ENCODE measurements at places on chromosomes 13 and 19.

DNA sequence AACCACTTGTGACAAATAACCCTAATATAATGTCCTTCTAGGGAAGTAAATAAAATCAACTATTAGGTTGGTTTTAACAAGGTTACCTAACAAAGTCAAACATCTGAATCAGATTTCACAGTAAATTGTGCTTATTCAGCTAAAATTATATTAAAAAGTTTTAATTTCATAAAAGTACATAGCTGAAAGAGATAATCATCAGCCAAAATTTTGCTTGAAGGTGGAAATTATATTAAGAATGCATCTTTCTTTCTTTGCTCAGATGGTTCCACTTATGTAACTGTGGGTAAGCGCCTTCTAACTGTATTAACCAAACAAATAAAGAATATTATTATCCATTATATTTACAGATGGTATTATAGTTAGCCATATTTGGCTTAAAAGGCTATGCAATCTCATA is 2840.3 kb upstream of the PCDH20 start:
- no peak for DNase-seq

- peak; percentile 61 for DNase-seq
Measured at GRCh38 chr19:2164020-2164998, 576 bp downstream of the DOT1L start.

DNA sequence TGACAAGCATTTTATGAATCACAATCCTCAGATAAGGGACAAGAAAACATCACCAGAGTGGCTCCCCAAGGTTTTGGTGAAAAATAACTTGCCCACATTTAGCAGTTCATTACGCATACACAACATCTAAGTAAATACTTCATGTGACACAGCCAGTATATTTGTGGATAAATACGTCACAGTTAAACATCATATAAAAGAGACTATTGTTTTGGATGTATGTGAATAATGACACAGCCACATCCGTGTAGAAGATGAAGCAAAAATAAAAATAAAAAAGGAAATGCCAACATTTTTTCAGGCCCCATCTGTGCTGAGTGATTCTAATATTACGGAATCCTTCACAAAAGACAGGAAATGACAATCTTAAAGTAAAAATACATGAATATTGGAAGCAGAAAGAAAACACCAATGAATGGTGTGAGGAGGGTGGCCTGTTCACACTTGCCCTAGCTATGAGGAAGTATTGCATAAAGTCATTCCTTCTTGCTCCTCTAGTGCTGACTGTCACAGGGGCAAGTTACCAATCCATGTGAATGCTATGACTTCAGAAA is 457.1 kb downstream of the KLF12 start:
- DNase-seq: no peak

- no peak for DNase-seq
Measured at GRCh38 chr13:99995589-99996380, 14.2 kb downstream of the ZIC2 start.

GRCh38 chr19:47447470-47448359 is 24.0 kb downstream of the SLC8A2 start:
- DNase-seq: peak; percentile 86

DNA sequence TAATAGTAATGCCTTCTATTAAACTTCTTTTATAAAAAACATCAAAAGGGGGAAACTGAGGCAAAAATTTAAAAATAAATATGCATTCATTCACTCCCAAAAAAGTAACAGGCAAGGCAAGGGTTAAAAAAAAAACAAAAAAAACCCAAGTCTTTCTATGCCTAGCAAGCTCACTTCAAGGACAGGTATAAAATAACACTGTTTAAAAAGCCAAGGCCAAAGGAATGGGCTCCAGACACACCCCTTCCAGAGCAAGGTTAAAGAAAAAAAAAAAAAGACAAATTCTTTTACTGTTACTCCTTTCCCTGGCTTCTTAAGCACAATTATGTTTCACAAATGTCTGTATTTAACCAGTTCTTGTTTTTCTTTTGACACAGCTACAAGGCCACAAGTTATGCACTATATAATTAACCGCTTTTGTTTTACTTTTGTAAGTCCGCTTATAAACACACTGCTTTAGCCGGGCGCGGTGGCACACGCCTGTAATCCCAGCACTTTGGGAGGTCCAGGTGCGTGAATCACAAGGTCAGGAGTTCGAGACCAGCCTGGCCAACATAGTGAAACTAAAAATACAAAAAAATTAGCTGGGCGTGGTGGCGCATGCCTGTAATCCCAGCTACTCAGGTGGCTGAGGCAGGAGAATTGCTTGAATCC is 3.6 kb downstream of the SIGLEC11 start:
- DNase-seq: no peak

GRCh38 chr19:35138305-35138892 is at the start of gene FXYD1:
Gene FXYD1, plus strand, starts transcription at chr19:35138824. Its CDS starts 1,256 bp downstream, at chr19:35140080.
- no peak for DNase-seq

- DNase-seq: no peak
Measured at GRCh38 chr13:72205773-72206172, 338.8 kb upstream of the DACH1 start.

GRCh38 chr19:30710721-30711120 is 338.5 kb downstream of the ZNF536 start:
- DNase-seq: no peak

DNA sequence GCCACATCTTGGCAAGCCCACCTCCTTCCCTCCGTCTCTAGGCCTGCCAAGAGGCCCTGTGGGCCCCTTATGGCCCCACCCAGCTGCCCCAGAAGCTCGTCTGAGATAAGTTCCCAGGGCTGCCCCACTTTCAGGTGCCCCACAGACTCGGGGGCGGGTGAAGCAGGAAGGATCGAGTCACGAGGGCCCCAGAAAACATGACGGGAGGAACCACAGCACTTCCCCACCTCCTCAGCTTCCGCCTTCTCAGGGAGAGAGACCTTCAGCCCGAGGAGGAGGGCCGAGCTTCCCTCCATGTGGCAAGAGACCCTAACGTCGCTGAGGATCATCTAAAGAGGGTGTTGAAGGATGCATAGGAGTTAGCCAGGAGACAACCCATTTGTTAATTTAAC is 4.5 kb upstream of the IL12RB1 start:
- peak; percentile 89 for DNase-seq

- no peak for DNase-seq
Measured at GRCh38 chr13:20114066-20114610, 46.7 kb downstream of the GJA3 start.

GRCh38 chr13:93769101-93769500 is 542.5 kb downstream of the GPC6 start:
- DNase-seq: no peak

GRCh38 chr13:33353210-33353609 is 67.7 kb upstream of the STARD13 start:
- no peak for DNase-seq

DNA sequence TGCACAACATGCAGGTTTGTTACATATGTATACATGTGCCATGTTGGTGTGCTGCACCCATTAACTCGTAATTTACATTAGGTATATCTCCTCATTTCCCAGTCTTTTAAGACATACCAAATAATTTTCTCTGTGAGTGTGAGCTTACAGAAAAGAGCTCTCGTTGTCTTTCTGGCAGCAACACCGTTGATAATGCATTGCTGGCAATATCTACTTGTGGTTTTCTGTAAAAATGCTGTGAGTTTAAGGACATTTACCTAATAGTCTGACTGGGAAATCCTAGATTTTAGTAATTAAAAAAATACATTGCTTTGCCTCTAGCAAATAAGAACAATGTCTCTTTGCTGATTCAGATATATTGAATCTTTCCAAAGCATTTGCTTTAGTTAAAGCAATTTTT is 8.4 kb downstream of the IGFL3 start:
- no peak for DNase-seq

DNA sequence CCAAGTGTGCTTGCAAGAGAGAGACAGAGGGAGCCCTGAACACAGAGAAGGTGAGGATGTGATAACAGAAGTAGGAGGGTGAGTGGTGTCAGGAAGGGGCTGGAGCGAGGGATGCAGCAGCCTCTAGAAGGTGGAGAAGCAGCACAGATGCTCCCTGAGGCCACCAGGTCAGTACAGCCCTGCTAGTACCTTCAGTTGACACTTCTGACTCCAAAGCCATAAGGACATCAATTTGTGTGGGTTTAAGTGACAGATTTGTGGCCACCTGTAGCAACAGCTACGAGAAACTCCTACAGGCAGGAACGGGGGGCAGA is 6.9 kb downstream of the ERICH4 start:
- DNase-seq: no peak

DNA sequence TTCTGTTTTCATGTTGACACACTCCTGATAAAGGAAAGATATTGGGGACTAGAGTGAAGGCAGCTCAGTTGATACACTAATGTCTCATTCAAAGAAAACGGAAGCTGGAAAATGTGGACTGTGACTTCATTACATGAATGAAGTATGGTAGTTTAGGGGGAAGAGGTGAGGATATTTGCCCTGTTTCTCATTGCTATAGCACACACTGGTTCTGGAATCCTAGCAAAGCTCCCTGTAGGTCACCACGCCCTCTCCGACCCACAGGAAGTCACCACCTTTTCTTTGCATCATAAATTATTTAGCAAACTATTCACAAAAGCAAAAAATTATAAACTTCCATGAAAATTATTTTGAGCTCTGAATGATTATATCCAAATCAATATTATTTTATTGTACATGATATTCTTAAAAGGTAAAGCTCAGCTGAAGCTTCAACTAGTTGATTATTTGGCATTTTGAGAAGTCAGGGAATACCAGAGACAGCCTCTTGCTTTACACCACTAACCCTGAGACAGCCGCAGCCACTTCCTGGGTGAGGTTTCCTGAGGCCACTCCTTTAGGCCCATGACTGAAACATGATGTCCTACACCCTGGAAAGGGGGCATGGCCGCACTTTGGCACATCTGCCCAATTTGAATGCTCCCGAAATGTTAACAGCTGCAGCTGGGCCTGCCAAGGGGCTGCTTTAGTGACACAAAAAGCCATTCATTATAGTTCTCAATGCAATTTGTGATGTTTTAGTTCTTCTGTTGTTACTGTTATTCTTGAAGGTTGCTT is 50.0 kb upstream of the WDFY2 start:
- DNase-seq: peak; percentile 16

- DNase-seq: no peak
Measured at GRCh38 chr19:8611877-8612806, 1.6 kb upstream of the ADAMTS10 start.

DNA sequence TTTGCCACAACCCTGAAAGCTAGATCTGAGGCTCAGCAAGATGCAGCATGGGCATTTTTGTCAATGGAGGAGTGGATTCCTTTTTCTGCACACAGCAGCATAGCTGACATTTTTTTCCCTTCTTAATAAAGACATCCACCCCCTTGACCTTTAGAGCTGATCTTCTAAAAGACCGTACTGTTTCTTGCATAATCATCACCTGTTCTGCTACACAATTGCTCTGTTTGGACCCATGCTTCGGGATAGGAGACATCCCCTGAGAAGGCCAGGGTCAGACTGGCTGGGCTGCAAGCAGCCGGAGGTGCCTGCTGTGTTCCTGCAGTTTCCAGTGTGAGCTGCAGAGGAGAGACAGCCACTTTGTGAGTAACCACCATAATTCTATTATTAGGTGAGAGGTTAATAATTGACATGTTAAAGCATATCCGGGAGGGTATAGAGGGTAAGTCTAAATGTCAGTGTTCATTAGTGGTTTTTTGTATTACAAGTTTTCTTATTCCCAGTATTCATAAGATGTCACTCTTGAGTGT is 108.5 kb upstream of the C1QTNF9B start:
- DNase-seq: no peak

DNA sequence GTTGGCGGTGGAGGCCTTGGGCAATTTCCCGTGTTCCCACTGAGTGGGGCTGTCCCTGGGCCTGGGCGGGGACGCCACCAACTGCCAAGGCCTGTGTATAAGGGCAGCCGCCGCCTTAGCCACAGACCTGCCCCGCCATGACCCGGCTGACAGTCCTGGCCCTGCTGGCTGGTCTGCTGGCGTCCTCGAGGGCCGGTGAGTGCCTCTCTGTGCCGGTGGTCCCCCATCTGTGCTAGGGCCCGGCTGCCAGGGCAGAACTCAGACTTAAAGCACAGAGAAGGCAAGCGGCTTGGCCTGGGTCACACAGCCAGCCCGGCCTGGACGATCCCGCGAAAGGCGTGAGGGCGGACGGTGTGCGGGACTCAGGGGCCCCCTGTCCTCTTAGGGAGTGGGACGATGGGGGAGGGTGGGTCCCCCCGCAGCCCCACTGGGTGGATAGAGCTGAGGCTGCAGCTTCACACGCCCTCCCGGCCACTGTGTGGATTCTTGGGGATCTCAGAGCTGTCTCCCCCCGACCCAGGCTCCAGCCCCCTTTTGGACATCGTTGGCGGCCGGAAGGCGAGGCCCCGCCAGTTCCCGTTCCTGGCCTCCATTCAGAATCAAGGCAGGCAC is at the start of gene AZU1:
TSS of gene AZU1 (plus strand) at position 128 of the 612 bp plus-strand sequence. CDS start at position 138, 10 bp downstream.
- no peak for DNase-seq

DNA sequence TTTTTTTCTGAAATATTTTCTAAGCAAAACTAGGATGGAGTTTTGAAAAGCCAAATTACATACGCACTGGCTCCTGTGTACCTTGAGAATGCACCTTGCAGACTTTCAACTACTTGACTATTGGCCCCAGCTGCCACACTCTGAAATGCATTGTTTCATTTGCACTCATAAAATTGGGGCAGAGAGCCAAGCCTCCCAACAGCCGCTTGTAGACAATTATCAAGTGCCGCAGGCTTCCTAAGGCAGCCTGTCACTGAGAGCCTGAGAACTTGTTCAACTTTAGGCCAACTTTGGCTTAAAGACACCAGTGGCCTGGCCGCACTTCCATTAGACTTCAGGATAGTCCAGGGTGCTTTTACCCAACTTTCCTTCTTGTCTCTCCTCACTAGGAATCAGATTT is 115.7 kb upstream of the STARD13 start:
- DNase-seq: no peak

DNA sequence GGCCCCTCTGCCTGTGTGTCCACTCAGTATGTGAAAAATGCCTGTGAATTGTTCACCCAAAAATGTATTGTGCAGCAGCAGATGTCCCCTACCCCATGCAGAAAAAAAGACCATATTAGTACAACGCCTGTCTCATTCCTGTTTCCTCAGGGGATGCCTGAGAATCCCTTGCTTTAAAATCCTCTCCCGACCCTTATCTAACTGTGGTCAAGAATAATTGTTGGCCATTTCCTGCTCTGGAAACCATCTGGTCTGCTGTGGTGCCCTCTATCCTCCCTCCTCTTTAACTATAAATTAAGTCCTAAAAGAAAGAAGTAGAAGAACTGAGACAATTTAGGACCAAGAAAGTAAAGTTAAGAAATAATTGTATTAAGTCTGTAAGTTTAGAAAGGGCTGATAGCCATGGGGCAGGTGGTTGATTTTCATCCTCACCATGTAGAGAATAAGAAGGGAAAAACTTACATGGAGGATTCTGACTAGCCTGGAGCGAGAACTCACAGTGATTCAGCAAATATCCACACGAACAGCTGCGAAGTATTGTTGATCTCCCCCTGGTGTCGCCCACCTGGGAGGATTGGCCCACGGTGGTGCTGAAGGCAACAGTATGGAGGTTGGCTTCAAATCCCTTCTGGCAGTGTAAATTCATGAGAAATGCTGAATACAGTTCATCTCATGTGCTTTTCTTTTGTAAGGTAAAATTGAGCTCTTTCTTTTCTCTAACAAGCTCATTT is 85.6 kb downstream of the COL4A2 start:
- no peak for DNase-seq

- DNase-seq: no peak
Measured at GRCh38 chr19:13031917-13032623, 36.8 kb downstream of the NFIX start.

- no peak for DNase-seq
Measured at GRCh38 chr13:35597451-35597850, 121.0 kb upstream of the MAB21L1 start.

Data from activated T-cell treated with anti-CD3 and anti-CD28 coated beads, Interleukin-2, amount 50 U/mL, for 72 hours (primary cell).